ENCODE measurements at places on chromosomes 1 and 21.

DNA sequence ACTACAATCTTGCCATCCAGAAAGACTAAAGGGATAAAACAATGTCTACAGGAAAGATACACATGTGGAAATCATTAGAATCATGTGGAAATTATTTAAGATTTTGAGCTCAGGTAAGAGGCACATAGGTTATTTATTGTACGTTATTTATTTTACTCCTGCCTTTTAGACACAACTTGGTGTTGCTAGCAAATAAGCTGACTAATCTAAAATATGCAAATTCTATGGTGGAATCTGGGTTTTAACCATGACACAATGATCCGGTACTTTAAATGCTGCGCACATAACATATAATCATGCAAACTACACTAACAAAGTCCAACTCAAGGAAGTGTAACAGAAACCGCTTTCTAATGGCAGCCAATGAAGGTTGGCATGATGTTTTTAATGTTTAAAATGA, 112.5 kb downstream of the IFI44 start:
- DNase-seq, result no peak

- no peak for DNase-seq
These were observed 1072.2 kb downstream of the BRINP3 start for GRCh38 chr1:189405419-189405818.

- DNase-seq, result peak; percentile 59
These were observed 39.8 kb downstream of the HTR6 start for GRCh38 chr1:19704247-19705113.

DNA sequence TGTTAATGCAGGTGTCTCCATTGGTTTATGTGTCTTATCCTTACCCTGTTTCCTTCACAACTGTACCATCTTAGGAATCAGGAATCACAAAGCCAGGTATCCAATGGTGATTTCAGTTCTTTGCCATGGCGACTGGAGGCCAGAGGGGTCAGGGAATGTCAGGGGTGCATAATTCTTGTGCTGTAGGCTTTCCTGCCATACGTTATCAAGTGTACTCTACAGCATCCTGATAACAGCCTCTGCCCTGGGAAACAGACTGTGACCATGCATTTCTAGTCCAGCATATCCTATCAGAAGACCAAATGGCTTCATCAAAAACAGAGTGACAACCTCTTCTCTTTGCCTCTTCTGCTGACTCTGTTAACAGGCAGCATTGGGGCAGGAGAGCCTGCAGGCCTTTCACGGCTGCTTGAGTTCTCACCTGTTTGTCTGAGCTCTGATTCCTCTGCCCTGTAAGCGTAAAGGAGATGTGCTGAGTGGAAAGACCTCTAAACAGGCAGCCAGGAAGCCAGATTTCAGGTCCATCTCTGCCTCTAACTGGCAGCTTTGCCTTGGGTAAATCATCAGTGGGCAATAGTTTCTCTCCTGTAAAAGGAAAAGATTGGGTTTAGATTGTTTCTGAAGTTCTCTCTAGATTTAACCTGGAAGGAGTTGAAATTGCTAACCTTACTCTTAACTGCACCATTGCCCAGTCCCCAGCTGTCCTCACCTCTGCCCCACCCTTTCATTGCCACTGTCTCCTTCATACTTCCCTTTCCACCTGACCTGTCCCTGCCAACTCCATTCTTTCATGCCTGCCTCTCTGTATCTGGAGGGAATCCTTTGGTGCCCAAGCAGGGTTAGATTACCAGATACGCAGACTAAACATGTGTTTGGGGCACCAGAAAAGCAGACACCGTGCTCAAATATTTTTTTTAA, 80.2 kb downstream of the LRRC8D start:
- no peak for DNase-seq

GRCh38 chr21:46544003-46544402, 60.9 kb downstream of the S100B start:
- no peak for DNase-seq

GRCh38 chr1:54403808-54404261, 2.4 kb downstream of the SSBP3 start:
- DNase-seq, result no peak

GRCh38 chr1:3689138-3689750, 36.9 kb downstream of the TP73 start:
- no peak for DNase-seq

GRCh38 chr1:12407050-12407961, 177.5 kb downstream of the VPS13D start:
- DNase-seq, result no peak

- DNase-seq, result no peak
These were observed 16.8 kb upstream of the CNTN2 start for GRCh38 chr1:205026181-205026580.

- DNase-seq, result no peak
These were observed 64.7 kb upstream of the LRRC7 start for GRCh38 chr1:69502991-69503390.

DNA sequence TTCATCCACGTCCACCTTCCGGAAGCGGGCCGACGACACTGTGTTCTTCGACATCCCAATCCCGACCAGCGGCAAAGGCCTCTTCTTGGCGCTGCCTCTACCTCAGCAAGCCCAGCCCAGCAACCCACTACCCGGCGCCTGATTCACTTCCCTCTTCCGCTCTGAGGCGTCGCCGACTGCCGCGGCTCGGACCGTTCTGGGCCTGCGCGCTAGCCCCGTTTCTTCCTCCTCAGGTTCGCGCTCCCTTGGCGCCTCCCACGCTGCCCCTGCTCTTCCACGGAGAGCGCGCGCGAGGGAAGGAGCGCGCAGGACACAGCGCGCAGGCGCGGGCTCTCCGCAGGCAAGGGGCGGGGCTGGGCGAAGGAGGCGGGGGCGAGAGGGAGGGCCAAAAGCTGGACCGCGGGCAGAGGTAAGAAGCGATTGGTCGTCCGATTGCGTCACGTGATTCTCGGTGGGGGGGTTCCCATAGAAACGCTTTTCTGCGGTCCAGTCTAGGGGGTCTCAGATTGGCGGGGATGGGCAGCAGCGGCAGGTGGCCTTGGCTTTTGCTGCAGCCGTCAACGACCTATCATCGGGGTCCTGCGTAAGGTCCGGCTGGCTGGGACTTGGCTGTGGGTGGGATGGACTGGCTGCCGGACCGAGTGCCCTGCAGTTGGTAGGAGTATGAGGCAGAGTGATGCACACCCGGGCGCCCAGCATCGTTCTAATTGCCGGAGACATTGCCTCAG, at the start of gene ARPC5:
Gene ARPC5, minus strand, starts transcription at position 178 of the 728 bp plus-strand sequence. Its CDS starts 124 bp downstream, at position 54.
- peak; percentile 72 for DNase-seq

DNA sequence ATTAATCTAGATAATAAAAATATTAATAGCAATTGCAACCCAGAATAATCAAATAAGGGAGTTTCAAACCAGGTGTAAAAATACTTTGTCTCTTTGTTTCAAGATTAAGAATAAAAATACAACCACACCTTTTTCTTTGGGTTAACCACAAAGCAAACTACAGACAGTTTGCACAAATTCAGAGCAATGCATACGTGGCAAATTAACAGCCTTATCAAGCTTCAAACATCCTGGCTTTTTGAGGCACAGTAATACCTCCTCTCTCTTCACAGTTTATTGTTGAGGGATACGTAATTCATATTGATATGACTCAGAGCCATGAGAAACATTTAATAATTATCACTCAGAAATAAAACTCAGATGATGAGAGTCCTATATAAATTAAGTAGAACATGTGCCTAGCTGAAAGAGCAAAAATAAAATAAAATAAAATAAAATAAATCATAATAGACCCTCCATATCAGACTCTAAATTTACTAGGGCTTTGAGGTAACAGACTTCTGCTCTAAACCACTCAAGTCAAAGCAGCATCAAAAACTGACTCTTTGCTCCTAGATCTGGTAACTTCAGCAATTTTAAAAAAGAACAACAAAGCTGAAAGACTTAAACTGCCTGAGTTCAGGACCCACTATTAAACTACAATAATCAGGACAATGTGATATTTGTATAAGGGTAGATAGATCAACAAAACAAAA, 11.4 kb downstream of the EDEM3 start:
- DNase-seq, result no peak

DNA sequence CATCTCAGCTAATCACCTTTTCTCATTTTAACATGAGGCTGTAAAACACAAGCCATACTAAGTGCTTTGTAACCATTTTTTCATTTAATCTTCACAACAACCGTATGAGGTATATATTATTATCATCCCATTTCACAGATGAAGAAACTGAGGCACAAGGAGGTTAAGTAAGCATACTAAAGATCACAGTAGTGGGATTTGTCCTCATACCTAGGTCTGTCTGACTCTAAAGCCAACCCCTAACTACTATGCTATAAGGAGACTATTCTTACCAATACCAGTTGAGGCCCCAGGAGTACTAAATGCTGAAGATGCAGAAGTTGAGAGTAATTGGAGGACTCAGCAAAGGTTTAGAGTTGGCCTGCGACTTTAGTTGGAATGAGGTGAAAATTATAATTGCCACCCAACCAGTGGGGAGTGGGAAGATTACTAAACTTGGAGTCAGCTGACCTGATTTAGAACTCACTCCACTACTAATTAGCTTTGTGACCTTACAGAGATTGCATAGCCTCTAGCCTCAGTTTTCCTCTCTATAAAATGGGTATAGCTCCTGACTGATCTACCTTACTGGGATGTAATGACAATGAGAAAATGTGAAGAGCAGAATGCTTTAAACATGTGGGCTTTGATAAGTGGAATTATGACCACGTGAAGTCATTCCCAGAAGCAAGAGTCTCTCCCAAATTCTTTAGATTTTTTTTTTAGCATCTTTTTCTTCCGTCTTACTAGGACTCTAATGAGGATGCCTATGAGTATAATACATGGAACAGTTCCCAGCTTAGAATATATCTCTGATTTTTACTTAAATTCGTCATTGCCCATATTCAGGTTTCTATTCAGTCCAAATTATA, 85.8 kb upstream of the IPO9 start:
- DNase-seq, result no peak

DNA sequence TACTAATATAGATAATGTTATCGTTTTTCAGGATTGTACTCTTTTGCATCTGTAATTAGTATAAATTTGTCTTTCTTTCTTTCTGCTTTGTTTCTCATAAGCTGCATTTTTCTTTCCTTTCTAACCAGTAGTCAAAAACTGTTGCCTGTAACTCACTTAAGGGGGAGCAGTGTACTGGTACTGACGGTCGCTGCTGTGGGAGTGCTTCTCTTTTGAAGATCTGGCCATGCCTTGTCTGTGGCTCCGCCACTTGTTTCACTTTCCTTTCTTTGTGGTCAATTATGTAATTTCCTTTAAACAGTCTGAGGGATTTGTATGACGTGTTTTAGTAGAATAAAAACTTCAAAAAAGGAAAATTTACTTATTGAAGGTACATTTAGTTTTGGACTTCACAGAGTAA, 37.0 kb downstream of the MIA3 start:
- peak; percentile 33 for DNase-seq

GRCh38 chr21:27817902-27818623, 851.2 kb upstream of the ADAMTS5 start:
- no peak for DNase-seq

DNA sequence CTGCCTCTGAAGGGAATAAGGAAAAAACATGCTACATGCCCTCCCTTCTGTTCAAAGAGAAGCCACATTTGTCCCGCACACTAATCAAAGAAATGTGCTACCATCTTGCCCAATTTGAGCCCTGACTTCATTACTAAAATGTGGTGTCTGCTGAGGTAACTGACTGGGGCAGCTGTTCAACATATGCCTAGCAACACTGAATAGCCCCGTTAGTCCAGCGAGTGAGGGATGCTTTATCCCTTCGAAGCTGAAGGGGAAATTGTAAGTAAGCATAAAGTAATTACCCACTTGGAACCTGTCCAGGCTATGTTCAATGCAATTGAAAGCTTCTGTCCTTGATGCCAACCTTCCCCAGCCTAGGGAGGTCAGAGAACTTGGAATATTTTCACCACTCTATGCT, 310.6 kb downstream of the SEC16B start:
- DNase-seq, result no peak

DNA sequence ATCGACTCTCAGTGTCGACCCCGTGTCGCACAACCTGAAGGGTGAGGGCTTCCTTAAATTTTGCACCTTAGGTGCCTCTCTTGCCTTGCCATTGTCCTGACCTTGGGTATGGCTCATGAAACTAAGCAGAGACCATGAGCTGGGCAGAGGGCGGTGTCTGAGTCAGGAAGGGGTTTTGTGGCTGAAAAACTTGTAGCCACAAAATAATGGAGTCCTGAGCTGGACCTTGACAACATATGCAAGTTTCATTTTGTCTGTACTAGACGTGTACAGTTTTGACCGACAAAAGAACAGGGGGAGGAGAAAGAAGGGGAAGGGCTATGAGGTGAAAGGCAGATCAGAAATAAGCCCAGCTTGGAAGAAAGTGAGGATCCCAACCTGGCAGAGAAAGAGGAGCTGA, 8.3 kb upstream of the RUNX1 start:
- no peak for DNase-seq

GRCh38 chr1:109499081-109499480, 5.2 kb downstream of the CYB561D1 start:
- no peak for DNase-seq

GRCh38 chr1:37468037-37468436, 6.3 kb upstream of the ZC3H12A start:
- DNase-seq, result no peak

GRCh38 chr1:196459383-196459782, 148.9 kb downstream of the KCNT2 start:
- no peak for DNase-seq

DNA sequence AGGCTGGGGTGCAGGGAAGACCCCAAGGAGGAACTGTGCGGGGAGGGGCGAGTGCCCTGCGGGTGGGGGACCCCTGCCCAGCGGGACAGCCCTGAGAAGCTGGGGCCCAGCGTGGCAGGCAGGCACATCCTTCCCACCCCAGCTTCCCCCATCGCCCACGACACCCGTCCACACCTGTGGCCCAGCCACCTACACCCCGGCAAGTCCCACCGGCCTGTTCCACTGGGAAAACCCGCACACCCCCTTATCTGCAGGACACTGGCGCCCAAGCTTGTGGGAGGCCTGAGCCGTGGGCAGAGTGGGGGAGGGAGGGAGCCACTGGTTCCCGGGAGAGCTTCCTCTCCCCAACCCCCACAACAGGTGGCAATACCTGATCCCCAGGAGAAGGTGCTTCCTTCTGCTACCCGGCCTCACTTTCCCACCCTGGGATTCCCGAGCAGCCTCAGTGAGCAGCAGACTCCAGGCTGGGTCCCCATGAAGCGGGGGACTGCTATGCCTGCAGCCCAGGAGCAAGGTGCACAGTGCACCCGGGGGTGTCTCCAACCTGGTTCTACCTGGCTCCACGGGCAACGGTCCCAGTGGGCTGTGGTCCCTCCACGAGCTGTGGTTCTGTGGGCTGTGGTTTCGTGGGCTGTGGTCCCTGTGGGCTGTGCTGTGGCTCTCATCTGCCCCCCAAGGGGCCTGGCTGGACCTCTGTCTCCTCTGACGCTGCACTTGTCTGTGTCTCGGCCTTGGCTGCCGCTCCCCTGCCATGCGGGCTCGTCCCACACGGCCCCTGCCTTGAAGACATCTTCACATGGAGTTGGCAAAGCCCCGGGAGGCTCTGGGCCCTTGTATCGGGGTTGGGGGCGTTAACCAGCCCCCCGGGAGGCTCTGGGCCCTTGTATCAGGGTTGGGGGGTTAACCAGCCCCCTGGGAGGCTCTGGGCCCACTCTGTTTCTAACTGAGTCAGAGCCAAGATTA, 37.8 kb upstream of the POFUT2 start:
- DNase-seq, result no peak

All from GM19239 (cell line).